ENCODE measurements at places on chromosomes 5 and 9. TPM values are rescaled to one million over a fixed set of nuclear protein-coding genes. Genes with fewer than 3 reads are reported as not detected.

GRCh38 chr9:20914556-20914955 lies 116.9 kb downstream of the HACD4 start:
- no peak overlapping the region for H3K27ac ChIP-seq
- H3K27me3 ChIP-seq: no peaks in the 10 kb centered on the region
- H3K4me3 ChIP-seq: no peak overlapping the region
- DNase-seq: no peak

DNA sequence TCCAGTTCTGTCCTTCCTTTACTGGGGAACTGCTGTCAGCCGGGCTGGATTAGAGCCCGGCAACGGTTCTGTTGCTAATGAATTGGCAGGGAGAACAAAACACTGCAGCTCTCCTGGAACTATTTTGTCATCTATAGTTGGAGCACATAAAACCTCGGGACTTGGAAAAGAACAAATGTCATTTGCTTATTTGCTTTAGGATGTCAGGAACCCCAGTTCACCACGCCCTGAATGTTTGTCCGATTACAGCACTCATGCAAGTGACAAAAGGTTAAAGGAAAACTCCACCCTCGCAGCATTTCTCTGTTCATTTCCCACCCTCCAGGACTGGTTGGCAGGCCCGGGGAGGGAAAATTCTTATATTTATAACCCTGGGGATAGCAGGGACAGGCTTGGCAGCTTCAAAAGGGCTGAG lies 66.4 kb upstream of the PLPP1 start:
- peak; percentile 94 for DNase-seq
- H3K4me3 ChIP-seq: peak overlapping the region; percentile 27
- H3K36me3 ChIP-seq: no peaks in the 10 kb centered on the region

DNA sequence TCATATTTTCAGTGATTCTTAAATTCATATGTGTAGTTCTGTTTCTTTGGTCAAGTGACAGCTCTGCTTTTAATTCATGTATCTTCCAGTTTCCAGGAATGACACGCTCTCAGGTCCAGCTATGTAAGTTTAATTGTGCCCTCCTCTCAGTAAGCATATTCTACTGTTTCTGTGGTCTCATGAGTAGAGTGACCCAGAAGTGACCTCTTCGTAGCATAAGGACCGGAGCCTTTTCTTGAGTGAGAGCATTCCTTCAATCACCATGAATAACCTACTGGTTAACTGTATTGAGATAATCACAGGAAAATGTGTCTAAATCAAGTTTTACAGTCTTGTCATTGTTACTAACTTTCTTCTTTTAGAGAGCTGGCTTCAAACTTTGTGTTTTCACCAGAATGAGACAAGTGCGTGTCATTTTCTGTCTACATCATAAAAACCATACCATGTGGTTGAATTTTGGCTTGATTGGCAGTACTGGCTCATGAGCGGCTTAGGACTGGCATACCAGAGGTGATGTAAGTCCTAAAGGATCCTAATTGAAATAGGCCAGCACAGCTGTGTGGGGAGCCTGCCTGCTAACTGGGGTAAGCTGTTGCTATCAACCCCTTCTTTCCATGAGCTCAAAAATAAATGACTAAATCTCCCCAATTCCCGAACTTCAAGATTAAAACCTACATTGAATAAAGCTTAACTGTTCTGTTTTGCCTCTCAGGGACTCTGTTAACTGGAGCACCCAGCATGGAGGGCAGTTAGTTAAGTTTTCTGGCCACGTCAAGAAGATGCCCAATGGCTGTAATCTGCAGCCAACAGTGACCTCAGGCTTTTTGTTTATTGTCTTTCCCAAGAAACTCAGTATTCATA lies 4.8 kb downstream of the ADAMTSL1 start:
- no peak overlapping the region for H3K27ac ChIP-seq
- H3K27me3 ChIP-seq: no peaks in the 10 kb centered on the region
- H3K4me3 ChIP-seq: no peak overlapping the region
- DNase-seq: no peak

- no peaks in the 10 kb centered on the region for H3K36me3 ChIP-seq
- no peak overlapping the region for H3K4me3 ChIP-seq
- H3K4me1 ChIP-seq: no peaks in the 10 kb centered on the region
- no peak overlapping the region for H3K27ac ChIP-seq
Observed at GRCh38 chr5:144945503-144945902, 774.8 kb downstream of the KCTD16 start.

- H3K4me1 ChIP-seq: no peaks in the 10 kb centered on the region
- H3K27me3 ChIP-seq: no peaks in the 10 kb centered on the region
- H3K36me3 ChIP-seq: no peaks in the 10 kb centered on the region
- peak; percentile 6 for DNase-seq
- no peak overlapping the region for H3K4me3 ChIP-seq
Observed at GRCh38 chr5:89374144-89374784, 491.3 kb upstream of the MEF2C start.

GRCh38 chr9:99561961-99562565 lies 259.6 kb upstream of the NR4A3 start:
- H3K27ac ChIP-seq: no peak overlapping the region
- no peak for DNase-seq
- no peaks in the 10 kb centered on the region for H3K27me3 ChIP-seq
- no peak overlapping the region for H3K4me3 ChIP-seq
- H3K4me1 ChIP-seq: no peaks in the 10 kb centered on the region
- no peaks in the 10 kb centered on the region for H3K36me3 ChIP-seq

DNA sequence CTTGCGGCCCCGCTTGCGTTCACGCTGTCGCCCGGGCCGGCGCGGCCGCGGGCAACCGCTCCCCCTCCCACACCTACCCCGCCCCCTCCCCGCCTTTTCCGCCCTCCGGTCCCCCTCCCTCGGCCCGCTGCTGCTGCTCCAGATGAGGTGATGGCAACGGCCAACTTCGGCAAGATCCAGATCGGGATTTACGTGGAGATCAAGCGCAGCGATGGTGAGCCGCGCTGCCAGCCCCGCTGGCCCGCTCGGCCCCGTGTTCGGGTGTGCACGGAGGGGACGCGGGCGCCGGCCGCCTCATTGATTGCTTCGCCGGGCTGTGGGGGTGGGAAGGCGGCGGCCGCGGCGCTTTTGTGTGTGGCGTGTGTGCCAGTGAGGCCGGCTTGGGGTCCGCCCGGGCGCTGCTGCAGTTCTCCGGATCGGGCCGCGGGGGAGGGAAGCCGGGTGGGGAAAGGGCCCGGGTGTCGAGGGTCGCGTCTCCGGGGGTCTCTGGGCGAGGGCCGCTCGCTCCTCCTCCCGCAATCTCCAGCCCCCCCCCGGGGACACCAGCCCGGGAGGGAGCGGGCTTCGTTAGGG lies 403 bp downstream of the KIF2A start:
- peak overlapping the region; percentile 91 for H3K4me3 ChIP-seq
- 0 out of 2 replicates have a peak, but pooled peaks cover 7% of the 10 kb centered on the region for H3K4me1 ChIP-seq
- peak overlapping the region; percentile 51 for H3K27ac ChIP-seq

DNA sequence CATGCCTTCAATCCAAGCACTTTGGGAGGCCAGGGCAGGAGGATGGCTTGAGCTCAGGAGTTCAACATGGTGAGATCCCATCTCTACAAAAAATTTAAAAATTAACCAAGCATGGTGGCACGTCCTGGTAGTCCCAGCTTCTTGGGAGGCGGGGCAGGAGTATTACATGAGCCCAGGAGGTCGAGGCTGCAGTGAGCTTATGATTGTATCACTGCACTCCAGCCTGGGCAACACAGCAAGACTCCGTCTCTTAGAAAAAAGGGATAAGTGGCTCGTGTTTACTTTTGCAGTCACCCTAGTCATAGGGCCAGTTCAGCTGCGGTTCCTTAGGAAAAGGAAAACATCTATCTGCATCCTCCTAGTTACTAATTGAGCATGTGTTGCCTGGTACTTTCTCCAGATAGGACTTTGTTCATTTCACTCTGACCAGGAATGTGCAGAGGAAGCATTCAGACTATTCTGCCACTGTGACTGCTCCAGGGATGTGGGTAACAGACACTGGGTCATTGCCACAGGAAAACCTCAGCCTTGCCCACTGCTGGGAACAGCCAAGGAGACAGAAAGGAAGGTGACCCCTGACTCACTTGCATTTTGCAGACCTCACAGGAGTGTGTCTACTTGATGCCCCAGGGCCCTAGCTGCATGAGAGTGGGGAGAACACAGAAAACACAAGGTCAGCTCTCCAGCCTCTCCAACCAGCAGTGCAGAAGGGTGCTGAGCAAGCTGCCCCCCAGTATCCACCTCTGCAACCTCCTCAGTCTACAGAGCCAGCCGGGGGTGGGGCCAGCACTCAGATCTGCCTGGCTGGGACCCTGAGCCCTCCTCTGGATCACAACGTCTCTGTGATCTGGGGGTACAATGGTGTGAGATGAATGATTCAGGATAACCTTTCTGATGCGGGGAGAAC lies 33.9 kb upstream of the ALDH1B1 start:
- no peak for DNase-seq
- no peaks in the 10 kb centered on the region for H3K4me1 ChIP-seq
- H3K27ac ChIP-seq: no peak overlapping the region
- H3K36me3 ChIP-seq: no peaks in the 10 kb centered on the region

GRCh38 chr5:155091063-155091648 lies 77.6 kb downstream of the KIF4B start:
- no peak overlapping the region for H3K27ac ChIP-seq
- H3K4me1 ChIP-seq: no peaks in the 10 kb centered on the region
- H3K4me3 ChIP-seq: no peak overlapping the region
- DNase-seq: no peak
- peaks cover 8% of the 10 kb centered on the region for H3K27me3 ChIP-seq

The PCDHGB6 gene
- not detected for total RNA-seq

The MAN2A1 gene
- total RNA-seq: 26.3 TPM

The SV2C gene
- total RNA-seq: not detected

The PCDHB9 gene
- not detected for total RNA-seq

The GBGT1 gene
- 1.2 TPM for total RNA-seq

The SH3GL2 gene
- not detected for total RNA-seq
